DMS79 treated with DMSO at 0.1 percent for 48 hours (cell line): ENCODE measurements at places on chromosomes 3 and 15.

- DNase-seq = no peak
Observed at GRCh38 chr3:101128786-101129185, 135.6 kb upstream of the ABI3BP start.

- no peak for DNase-seq
Observed at GRCh38 chr3:175940881-175941280, 1081.7 kb downstream of the NAALADL2 start.

DNA sequence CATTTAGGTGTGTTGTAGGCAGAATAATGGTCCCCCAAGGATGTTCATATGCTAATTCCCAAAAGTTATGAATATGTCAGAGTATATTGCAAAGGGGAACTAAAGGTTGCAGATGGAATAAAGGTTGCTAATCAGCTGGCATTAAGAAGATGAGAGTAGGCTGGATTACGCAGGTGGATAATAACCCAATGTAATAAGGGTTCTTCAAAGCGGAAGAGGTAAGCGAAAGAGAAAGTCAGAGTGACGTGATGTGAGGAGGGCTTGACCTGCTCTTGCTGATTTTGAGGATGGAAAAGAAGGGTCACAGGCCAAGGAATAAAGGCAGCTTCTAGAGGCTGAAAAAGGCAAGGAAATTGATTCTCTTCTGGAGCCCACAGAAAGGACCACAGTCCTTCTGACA is 104.0 kb downstream of the STRIT1 start:
- no peak for DNase-seq

GRCh38 chr3:11603628-11604027 is 40.1 kb downstream of the VGLL4 start:
- DNase-seq = no peak

DNA sequence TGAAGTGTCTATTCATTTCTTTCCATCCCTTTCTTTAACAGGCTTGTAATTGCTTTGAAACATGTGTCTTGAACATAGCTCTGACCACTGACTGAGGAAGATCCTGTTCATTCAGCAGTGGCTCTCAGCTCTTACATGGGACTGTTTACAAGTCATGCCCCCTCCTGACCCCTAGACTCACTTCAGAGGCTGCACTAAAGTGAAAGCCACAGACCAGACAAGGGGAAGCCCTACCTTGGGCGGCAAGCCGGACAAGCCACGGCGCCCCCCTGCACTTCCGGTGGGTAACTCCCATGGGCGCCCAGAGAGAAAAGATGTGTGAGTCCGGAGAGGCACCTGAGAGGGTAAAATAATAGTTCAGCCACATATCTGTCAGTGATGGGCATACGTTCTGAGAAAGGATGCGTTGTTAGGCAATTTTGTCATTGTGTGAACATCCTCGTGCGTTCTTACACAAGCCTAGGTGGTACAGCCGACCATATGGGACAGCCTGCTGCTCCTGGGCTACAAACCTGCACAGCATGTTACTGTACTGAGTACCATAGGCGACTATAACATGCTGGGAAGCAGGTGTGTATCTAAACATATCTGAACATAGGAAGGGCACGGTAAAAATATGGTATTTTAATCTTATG is 116.2 kb downstream of the CHSY1 start:
- DNase-seq = no peak

DNA sequence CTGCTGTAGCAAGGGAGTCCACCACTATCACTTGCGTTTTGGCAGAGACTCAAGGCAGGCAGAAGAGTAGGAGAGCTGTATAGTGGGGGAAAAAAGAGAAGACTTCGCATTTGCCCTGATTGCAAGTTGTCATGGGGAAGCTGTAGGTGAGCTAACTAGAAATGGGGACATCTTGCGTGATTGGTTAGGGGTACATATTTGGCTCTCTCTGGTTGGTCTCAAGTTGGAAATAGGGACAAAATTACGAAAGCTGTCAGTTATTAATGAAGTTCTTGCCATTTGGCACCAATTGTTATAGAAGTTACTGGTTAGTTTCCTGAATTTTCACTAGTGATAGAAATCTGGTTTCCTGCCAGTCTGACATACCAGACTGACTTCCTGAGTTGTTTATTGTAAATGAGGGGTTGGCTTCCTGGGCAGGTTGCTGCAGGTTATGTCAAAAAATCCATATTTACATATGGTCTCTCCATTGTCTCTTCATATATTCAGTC is 8.2 kb upstream of the SENP7 start:
- DNase-seq = no peak

GRCh38 chr3:161422171-161422700 is 50.9 kb upstream of the SPTSSB start:
- DNase-seq = no peak

- no peak for DNase-seq
Observed at GRCh38 chr3:43006825-43007224, 27.7 kb downstream of the GASK1A start.
